Right lung (tissue), 10 donors: ENCODE measurements at places on chromosomes 4 and X.
A peak's percentile ranks its signal among the peaks of the same experiment; 100 is the strongest.

DNA sequence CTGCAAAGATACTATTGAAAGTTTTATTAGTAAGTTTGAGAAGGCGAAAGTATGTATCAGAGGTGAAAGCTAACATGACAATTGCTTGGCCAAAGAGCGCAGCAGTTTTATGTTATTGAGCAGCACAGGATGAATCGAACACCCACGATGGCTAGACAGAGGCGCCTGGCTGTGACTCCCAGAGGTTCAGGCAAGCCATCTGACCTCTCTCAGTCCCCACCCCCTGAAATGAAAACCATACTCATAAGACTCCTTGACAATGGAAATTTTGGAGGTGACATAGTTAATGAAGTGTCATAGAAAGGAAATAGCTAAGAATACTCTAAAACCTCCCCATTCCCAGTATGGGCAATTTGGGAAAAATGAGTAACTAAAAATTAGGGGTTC lies 70.6 kb downstream of the MGST2 start:
- DNase-seq = no peak

DNA sequence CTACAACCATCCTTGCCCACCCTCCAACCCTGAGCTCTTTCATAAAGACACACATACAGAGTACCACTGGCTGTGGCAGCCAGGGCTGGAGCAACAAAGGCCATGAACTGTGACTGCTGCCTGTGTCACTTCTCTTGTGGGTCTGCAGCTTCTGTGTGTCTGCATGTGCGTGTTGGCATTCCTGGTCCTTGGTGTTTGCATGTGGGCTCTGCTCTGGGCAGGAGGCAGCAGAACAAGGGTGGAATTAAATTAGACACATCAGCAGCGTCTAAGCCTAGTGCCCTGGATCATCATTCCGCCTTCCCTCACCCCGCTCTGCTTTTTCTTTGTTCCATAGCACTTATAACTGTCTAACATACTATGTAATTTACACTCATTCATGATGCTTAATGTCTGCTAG lies 157.7 kb downstream of the MGST2 start:
- DNase-seq = no peak

DNA sequence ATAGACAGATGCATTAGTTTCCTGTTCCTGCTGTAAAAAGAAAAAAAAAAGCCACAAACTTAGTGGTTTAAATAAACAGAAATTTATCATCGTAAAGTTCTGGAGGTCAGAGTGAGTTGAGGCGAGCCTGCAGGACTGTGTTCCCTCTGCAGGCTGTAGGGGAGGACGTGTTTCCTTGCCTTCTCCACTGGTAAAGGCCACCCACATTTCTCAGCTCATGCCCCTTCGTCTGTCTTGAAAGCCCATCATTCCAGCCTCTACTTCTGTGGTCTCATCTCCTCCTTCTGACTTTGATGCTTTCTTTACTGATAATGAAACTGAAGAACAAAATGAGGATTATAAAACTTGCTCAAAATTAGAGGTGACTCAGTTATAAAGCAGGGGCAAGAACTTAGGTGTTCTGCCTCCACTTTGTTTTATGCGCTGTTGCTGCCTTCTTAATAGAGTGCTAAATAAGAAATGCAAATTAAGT lies 143.0 kb downstream of the STIM2 start:
- no peak for DNase-seq

GRCh38 chr4:155658681-155659064 lies 8.0 kb upstream of the GUCY1A1 start:
- no peak for DNase-seq

GRCh38 chrX:131944936-131945902 lies 77.9 kb upstream of the STK26 start:
- DNase-seq = no peak

GRCh38 chr4:41157009-41157408 lies 57.3 kb downstream of the APBB2 start:
- no peak for DNase-seq

DNA sequence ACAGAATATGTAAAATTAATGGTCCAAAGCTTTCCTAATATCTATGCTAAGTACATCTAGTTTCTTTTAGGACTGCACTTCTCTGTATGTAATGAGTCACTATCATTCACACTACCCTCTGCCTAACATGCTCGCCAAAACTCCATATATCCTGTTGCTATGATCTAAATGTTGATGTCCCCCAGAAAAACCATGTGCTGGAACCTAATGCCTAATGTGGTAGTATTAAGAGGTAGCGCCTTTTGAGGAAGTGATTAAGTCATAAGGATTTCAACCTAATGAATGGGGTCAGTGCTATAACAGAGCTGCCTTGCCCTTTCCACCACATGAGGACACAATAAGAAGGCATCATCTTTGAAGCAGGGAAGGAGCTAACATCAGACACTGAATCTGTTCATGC lies 34.9 kb upstream of the NFKB1 start:
- DNase-seq = no peak

- no peak for DNase-seq
These were observed 22.1 kb downstream of the BEX3 start for GRCh38 chrX:103398421-103398864.

DNA sequence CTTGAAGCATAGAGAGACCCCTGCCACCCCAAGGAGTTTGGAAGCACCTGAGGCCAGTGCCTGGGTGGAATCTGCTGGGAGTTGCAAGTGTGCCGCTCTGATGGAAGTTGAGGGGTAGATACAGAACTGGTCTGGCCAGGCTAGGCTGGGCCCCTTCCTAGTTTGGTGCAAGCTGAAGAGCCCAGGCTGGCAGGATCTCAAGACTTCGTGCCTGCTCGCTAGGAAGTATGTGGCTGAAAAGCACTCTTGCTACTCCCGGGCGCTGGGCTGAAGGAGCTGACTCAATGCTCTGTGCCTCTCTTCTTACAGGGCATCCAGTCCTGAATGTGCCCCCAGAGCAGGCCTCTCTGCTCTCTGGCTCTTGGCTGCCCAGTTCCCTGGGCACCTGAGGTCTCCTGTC lies 51.7 kb upstream of the PJA1 start:
- DNase-seq = peak; percentile 42

DNA sequence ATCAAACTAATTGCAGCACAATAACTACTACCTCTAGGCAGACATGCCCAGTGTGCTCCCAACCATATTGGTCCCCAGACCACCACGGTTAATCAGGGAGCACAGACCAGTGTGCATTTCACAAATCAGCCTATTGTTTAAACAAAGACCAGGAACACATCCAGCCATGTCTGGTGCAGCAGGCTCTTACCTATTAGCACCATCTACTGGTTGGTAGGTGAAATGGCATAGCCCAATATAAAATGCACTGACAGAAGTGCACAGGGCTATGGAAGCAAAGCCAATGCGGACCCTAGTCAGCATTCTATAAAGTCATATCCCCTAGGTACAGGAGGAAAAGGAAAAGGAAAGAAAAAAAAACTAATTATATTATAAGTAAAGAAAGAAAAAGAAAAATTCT lies 15.5 kb upstream of the CYLC1 start:
- no peak for DNase-seq

DNA sequence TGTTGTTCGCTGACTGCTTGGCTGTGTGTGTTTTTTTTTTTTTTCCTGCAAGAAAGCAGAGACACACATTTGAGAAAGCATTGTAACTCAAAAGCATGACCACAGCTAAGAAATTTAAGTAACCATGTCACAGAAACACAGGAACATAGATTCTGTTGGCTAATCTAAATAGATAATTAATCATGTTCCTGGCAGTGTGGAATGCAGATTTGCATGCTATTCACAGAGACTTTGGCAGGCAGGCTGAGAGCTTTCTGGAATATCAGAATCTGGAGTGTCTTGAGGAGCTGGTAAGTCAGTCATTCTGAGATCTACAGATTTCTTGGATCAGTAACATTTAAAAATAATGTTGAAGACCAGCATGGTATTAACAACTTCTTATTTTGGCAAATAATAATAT lies 33.2 kb upstream of the SMS start:
- DNase-seq = no peak

DNA sequence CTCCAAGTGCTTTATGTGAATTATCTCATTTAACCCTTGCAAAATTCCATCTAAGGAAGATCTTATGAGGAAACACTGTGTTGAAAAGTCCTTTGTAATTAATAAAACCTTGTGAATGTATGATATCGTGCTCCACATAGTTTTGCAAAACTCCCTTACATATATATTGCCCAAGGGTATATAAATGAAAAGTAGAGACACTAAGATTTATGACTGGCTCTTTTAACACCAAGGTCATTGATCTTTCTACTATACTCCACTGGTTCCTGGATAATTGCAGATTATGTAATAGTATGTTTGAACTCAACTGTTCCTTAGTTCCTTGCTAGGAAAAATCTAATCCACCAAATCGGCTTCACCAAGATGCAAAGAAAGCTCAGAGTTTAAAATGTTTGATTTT lies 48.0 kb upstream of the TMEM33 start:
- no peak for DNase-seq

DNA sequence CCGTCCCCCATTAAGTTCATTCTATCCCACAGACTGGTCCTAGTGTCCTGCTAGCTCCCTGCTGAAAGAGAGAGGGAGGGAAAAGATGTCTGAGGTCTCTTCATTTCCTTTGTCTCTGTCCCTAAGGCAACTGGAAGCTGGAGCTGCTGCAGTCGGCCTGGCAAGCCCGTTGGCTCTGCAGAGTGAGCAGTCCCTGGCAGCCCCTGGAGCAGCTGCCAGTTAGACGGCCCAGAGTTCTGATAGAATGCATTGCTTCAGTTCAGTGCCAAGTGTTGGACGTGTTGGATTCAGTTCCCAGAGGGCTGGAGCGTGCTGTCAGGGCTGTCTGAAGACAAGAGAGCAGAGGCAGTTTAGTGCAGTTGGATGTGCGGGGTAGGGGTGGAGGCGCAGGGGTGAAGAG lies 975 bp downstream of the KCNE5 start:
- no peak for DNase-seq

GRCh38 chr4:23904639-23905071 lies 14.8 kb upstream of the PPARGC1A start:
- peak; percentile 8 for DNase-seq

GRCh38 chr4:101199507-101200285 lies 147.6 kb downstream of the PPP3CA start:
- DNase-seq = no peak

- no peak for DNase-seq
These were observed 1101.0 kb upstream of the PCDH7 start for GRCh38 chr4:29619168-29619567.

DNA sequence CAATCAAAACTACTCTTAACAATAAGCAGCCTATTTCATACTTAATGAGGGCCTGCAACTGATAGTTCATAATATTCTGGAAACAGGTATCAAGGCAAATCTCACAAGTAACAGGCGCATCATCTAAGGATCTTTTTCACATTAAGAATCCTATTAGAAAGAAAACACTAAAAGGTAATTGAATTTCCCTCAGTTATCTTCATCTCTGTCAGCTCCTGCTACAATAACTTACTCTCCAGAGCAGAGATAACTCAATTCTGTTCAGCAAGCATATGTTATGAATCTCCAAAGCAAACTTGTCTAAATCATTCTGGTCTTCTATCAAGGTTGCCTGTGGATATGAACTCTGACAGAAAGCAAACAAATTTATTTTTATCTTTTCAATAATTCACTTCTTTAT lies 126.1 kb downstream of the MAB21L2 start:
- no peak for DNase-seq

- no peak for DNase-seq
These were observed 106.6 kb downstream of the FNIP2 start for GRCh38 chr4:158875455-158875854.

DNA sequence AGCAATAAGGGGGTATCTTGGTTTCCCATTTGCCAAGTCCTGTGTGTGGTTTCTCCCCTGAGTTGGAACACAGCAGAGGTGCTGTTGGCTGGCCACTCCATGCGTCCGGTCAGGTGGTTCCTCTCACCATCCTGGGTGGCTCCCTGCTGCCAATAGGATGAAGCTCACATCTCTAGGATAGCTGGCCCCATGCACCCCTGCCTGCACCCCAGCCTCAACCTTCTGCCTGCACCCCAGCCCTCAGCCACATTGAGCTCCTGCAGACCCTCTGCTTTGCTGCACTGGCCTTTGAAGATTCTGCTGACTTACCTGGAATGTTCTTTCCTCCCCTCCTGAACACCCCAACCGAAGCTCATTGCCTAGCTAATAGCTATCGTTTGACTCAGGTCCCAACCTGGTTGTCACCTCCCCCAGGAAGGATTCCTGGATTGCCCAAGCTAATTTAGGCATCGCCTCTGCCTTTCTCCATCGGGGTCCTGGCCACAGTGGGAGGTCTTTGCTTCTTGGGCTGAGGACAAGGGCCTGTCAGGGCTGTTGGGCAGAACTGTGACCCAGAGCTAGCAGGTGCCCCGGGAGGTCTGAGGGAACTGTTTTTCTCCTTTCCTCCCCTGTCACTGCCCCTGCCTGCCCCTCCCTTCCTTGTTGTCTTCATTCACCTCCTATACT lies 36.6 kb upstream of the GRPEL1 start:
- DNase-seq = no peak

GRCh38 chrX:104392350-104392749 lies 137.6 kb upstream of the ESX1 start:
- DNase-seq = no peak

- no peak for DNase-seq
These were observed 300.9 kb upstream of the CPEB2 start for GRCh38 chr4:14701389-14701788.

GRCh38 chr4:1718095-1718850 lies 2.9 kb downstream of the TMEM129 start:
- DNase-seq = no peak

DNA sequence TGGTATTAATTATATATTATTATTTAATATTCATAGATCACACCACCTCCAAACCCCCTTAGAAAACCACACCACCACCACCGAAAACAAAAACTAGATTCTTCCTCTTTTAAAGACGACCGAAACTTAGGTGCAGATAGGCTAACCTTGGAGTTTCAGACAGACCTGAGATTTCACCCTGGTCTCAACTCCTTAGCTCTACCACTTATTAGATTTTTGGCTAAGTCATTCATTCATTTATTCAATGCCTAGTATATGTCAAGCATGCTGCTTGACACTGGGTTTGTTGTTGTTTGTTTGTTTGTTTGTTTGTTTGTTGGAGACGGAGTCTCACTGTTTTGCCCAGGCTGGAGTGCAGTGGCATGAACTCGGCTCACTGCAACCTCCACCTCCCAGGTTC lies 9.5 kb upstream of the BMP2K start:
- DNase-seq = no peak

DNA sequence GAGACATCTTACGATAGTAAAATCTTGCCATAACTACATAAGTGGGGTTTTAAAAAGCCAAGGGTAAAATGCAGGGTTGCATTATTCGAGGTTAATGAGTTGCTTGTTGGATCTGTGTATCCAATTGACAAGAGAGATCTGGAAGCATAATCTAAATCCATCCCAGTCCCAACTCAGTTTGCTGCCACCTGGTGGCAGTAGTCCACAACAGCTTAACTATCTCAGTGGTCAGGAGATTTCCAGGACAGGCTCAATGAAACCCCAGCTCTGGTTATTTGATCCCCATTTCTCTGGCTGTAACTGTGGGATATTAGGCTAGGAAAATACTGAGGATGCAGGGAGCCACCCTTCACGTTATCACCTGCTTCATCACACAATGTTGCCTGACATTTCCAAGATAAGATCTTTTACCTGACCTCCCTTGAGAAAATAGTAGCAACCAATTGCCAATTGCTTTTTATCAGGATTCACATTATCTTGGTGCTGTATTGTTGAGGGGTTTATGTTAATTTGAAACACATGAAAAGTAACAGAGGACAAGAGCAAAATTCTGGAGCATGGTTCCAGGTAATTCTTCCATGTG lies 88.2 kb upstream of the TNIP3 start:
- DNase-seq = peak; percentile 66

- no peak for DNase-seq
These were observed 298.3 kb downstream of the IL1RAPL2 start for GRCh38 chrX:104864296-104864695.
